ENCODE measurements at places on chromosomes 7 and 10.

DNA sequence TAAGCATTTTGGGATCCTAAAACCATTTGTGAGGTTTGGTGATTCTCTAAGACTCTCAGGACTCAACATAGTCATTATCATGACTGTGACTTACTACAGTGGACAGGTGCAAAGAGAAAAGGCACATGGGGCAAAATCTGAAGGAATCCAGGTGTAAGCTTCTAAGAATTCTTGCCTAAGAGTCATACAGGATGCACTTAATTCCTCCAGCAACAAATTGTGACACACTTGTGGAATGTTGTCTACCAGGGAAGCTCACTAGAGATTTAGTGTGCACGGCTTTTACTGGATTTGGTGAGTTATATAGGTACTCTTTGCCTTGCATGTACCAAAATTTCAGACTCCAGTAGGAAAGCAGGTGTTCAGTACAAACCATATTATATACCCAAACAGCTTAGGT is 47.9 kb downstream of the WAC start:
- no peak for DNase-seq

DNA sequence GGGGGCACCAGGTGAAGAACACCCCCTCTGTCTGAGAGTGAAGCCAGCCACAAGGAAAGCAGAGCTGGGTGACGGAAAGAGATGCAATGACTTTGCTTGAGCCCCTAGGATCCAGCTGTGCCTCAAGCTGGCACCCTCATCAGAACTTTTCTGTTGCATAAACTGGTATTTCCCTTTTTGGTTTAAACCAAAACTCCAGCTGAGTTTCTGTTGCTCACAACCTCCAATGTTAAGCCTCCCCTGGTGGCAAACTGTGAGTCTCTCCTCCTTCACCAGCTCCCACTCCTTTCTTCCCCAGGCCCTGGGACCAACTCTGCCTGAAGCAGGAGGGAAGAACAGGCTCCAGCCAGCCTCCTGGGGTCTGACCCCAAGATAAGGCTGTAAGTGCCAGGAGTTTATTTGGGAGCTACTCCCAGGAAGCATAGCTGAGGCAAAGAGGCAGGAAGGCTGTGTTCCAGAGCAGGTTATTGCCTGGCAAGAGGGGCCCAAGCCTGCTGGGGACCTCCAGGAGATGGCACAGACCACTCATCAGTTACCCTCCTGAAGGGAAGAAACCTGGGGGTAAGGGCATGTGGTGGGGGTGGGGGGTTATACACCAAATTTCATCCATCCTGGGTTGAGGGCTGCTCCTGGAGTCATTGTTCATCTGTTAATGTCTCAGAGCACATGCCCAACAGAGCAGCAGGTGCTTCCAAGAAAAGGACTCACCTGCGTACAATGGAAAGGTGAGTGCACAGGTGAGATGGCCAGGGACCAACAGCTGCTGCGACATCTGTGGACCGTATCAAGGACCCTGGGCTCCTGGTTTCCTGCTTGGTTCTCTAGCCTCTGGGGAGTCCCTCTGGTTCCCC is 73.3 kb upstream of the NANOS1 start:
- no peak for DNase-seq

DNA sequence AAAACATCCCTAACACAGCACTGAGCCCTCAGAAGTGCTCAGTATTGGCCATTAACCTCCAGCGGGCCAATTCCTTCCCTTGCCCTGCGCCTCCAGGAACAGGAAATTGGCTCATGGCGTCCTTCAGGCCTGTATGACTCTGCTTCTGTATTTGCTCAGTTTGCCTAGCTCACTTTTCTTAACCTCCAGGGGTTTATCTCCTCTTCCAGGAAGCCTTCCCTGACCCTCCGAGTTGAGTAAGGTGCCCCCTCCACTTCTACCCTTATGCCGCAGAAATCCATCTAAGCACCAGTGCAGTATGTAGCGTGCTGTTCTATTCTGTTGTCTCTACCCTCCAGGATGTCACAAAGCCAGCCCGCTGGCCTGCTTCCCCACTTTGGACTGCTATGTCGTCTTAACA is 1.1 kb upstream of the SFXN4 start:
- no peak for DNase-seq

GRCh38 chr7:154794147-154794780 is 208.7 kb downstream of the PAXIP1 start:
- no peak for DNase-seq

GRCh38 chr10:22410846-22411245 is 65.5 kb downstream of the SPAG6 start:
- DNase-seq, result no peak

GRCh38 chr10:43044961-43045621 is 31.8 kb upstream of the RET start:
- DNase-seq, result no peak

- DNase-seq, result no peak
These were observed 1.7 kb upstream of the SUMF2 start for GRCh38 chr7:56062382-56062781.

DNA sequence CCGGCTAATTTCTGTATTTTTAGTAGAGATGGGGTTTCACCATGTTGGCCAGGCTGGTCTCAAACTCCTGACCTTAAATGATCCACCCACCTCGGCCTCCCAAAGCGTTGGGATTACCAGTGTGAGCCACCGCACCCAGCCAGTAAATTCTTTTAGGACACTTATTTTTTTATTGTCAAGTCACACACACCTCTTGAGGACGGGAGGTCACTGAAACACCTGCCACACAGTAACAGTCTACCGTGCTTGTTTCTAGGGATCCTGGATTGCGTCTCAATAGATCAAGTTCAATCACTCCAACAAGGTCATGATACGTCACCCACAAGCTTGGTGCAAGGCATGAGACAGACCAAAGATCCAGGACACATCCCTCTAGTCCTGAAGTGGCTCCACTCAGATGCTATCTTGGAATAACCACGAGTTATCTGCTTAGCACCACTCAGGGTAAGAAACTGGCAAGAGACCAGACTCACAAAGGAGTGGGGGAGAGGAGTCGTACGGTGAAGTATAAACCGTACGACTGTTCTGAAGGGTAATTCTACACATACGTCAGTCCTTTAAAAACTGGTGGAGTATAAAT is 58.9 kb upstream of the NCAPG2 start:
- DNase-seq, result no peak

GRCh38 chr10:124798781-124799180 is 2.8 kb upstream of the ABRAXAS2 start:
- DNase-seq, result no peak

DNA sequence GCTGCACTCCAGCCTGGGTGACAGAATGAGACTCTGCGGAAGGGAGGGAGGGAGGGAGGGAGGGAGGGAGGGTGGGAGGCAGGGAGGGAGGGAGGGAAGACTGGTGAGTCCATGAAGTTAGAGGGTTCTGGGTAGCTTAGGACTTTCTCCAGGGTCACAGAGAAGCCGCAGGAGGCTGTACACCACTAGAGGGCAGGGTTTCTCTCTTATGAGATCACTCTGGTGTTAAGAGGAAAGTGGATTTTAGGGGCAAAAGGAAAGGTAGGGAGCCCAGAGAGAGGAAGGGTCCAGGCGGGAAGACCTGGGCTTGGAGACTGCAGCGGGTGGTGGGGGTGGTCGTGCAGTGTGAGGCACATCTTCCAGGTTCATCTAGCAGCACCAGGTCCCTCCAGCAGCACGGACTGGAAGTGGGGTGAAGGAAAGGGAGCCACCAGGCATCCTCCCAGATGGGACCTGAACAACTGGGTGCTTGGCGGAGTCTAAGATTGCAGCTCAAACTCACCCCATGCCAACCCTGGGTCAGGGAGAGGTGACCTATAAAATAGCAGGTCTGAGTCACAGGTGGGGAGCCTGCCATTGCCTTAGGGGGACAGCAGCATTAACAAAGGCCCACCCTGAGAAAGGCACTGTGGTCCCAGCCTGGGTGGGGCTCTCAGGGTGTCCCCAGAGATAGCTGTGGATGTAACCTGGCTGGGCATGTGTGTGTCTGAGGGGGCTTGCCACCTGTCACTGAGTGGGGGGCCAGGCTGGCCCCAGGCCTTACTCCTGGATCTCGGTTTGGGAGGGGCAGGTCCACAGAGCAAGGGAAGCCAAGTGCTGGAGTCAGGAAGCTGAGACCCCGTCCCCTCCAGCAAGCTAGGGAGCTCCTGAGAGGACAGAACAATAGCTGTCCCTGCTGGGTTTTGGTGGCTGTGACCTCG is 48.5 kb upstream of the SLC29A3 start:
- peak; percentile 84 for DNase-seq

GRCh38 chr10:120979435-120980278 is 128.5 kb downstream of the WDR11 start:
- DNase-seq, result no peak

DNA sequence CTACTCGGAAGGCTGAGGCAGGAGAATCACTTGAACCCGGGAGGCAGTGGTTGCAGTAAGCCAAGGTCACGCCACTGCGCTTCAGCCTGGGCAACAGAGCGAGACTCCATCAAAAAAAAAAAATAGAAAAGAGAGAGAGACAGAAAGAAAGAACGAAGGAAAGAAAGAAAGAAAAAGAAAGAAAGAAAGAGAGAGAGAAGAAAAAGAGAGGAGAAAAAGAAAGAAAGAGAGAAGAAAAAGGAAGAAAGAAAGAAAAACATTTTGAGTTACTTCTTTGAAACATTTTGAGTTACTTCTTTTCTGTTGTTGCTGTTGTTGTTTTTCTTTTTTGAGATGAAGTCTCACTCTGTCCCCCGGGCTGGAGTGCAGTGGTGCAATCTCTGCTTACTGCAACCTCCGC is 2.4 kb upstream of the MKI67 start:
- DNase-seq, result no peak

DNA sequence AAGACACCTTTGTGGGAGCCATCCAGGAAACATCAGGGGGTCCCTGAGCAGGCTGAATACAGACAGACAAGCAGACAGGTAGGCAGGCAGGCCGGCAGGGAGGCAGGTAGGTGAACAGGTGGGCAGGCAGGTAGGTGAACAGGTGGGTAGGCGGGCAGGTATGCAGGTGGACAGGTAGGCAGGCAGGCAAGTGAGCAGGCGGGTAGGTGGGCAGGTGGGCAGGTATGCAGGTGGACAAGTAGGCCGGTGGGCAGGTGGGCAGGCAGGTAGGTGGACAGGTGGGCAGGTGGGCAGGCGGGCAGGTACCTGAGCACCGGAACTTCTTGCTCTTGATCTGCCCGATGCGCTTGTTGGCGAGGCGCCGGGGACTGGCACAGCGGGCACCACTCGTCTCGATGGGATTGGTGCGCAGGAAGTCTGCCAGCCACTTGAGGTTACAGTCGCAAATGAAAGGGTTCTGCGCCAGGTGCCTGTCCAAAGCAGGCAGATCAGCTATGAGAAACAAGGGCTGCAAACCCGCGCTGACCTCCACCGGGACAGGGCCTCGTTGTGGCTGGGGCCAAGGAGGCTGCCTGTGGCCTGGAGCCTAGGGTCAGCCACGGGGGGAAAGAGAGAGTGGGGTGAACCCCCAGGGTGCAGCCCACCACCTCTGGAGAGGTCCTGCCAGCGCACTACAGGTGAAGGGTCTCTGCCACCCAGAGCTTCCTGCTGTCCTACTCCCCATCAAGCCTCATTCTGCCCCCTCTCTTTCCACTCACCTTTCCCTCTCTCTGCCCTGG is 136.9 kb downstream of the SLIT1 start:
- DNase-seq, result no peak

DNA sequence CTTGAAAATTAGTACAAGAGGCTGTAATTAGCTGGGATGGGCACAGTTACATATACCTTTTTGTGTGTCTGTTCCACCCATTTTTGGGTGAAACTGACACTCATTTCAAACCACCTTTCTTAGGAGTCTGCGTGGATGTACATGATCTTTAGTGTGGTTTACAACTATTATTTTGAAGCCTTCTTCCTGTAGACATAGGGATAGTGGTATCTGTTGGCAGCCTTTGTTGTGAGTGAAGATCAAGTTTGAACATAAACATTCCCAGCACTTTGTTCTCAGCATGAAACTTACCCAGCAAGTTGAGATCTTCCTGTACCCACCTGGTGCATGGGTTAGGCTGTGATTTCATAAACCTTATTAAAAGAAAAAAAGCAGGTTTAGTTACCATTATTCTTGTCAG is 2.0 kb downstream of the BAG3 start:
- DNase-seq, result no peak

GRCh38 chr10:11830836-11831519 is 7.8 kb downstream of the PROSER2 start:
- no peak for DNase-seq

- DNase-seq, result no peak
These were observed 54.3 kb downstream of the SLC29A4 start for GRCh38 chr7:5337047-5337446.

DNA sequence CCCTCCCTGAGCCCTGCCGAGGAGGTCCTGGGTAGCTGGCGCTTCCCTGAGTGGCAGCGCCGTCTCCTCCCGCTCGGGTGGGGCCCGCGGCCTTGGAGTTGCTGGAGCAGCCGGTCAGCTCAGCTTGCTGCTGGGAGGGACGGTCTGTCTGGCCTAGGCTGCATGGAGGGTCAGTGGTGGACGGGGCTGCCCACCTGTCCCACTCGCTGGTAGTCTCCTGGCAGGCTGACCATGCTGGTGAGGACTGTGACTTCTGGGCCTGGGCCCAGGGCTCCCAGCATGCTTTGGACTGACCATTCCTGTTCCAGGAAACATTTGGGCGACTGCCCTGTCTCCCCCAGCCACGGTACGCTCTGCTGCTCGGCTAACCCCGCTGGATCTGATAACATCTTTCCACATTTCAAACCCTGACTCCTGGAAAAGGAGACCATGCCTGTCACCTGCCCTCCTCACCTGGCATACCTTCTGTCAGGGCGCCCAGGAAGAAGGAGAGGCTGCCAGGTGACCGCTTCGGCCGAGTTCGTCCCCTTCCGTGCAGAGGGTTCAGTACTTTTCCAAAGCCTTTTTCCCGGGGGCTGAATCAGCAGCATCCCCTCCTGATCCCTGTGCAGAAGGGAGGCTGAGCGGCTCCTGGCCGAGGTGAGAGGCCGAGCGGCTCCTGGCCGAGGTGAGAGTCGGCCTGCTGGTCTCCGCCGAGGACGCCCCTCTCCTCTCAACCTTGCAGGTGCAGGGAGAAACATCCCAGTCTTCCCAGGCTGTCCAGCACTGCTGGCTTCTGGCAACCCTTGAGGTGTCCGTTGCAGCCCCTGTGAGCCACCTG is 43.4 kb downstream of the FAM20C start:
- DNase-seq, result no peak

- DNase-seq, result no peak
These were observed 2.9 kb downstream of the INPP5A start for GRCh38 chr10:132540456-132540855.

GRCh38 chr7:86339051-86339450 is 304.7 kb upstream of the GRM3 start:
- no peak for DNase-seq

DNA sequence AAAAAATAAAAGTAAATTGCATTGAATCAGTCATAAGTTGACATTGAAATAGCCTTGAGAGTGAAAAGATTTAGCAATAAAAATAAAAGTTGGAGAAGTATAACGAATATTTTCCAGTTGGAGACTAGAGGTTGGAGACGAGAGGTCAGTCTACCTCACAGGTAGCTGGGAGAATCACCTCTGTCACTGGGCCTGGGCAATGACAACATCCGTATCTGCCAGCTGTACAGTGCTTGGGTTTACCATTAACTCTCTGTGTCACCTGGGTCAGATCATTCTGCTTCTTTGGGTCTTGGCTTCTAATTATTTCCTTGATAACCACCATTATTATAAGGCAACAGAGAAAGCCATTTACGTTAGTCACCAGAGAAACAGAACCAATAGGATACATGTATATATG is 62.0 kb upstream of the STEAP4 start:
- no peak for DNase-seq

Measured in pons (tissue), 1 donor.